ENCODE measurements at places on chromosomes 6 and 20.

GRCh38 chr6:146258206-146258605 is 229.3 kb downstream of the GRM1 start:
- no peak for DNase-seq

GRCh38 chr6:132214716-132215115 is 186.6 kb downstream of the MOXD1 start:
- DNase-seq: no peak

DNA sequence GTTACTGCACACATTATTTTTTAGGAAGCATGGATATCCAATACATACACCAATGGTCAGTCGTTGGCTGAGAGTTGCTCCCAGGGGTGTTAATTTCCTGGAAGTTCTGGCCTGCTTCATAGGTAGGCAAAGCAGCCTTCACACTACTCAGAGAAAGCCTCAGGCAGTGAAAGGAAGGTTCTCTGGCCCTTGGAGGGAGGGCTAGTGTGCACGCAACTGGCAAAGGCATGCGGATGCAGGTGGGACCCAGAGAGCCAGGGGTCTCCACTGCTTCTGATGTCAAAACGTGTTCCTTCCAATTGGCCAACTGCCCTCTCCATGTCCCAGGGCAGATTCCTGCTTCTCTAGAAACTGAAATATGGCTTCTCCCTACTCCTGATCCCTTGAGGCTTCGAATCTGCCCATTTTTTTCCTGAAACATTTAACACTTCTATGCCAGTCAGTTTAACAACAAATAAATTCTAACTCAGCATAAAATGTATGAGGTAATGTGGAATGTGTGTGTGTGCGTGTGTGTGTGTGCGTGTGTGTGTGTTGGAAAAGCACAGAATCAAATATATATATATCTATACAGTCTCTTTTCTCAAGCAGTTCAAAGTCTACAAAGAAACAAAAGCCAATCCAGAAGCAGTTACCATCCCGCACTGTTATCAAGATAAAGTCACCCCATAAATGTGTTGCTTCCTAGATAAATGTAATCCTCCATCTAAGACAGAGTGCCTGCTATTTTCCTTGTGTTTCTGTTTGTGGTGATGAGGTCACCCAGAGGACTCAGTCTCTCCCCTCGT is 94.0 kb upstream of the HIVEP1 start:
- DNase-seq: peak; percentile 12

- DNase-seq: no peak
These were observed 8.5 kb downstream of the RBM24 start for GRCh38 chr6:17289630-17290061.

DNA sequence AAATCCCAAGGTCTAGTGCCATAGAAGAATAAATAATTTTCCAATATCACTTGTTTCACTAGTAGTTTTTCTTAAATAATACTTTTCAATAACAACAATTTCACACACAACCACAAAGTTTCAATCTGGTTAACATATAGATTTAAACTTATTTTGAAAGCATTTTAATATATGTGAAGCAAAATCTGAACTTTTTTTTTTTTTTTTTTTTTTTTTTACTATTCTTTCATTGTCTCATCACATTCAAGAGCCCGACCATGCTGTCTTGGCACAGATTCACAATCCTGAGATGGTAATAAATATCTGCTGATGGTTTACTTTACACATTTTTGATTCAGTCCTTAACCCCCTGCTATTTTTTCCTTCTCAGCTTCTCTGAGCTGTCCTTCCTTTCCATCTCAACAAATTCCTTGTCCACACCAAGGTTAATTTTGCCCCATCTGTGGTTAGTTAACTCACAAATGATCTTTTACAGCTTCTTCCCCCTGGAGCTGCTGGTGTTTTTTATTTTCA is 262.8 kb downstream of the TMEM242 start:
- no peak for DNase-seq

GRCh38 chr6:113923526-113923925 is 47.4 kb downstream of the HDAC2 start:
- no peak for DNase-seq

GRCh38 chr6:89079511-89080234 is 878 bp upstream of the PNRC1 start:
- DNase-seq: peak; percentile 79

GRCh38 chr6:46302816-46303215 is 132.0 kb upstream of the ENPP5 start:
- no peak for DNase-seq

DNA sequence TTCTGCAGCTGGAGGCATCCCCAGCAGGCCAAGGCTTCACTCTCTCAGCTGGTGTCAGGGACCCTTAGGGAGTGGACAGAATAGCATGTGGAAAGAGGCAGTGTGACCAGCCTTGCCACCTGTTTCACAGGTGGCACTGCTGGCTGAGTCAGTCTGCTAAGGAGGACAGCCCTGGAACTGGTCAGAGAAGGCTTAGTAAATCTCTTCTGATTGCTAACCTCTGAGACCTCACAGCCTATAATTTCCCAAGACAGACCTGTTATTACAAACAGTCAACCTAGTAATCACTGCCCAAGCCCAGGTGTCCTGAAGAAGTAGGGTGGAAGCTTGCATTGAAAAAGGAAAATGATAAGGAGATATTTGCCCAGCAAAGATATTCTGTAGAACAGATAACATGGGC is 26.4 kb upstream of the PAQR8 start:
- DNase-seq: no peak

DNA sequence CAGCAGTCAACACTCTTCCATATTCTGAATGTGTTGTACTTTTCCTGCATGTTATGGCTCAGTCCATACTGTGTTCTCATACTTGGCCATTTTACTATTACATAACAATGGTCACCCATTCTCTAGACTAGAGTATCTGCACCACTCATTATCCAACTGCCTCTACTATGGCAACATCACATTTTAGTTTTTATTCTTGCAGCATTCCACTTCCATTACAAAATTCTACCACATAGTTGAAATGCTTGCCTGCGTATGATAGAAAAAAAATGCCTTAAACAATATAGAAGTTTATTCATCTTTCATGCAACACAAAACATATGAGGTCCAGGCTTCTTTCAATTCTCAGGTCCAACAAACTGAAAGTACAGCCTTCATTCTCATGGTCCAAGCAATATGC is 128.0 kb downstream of the TENT5A start:
- DNase-seq: no peak

DNA sequence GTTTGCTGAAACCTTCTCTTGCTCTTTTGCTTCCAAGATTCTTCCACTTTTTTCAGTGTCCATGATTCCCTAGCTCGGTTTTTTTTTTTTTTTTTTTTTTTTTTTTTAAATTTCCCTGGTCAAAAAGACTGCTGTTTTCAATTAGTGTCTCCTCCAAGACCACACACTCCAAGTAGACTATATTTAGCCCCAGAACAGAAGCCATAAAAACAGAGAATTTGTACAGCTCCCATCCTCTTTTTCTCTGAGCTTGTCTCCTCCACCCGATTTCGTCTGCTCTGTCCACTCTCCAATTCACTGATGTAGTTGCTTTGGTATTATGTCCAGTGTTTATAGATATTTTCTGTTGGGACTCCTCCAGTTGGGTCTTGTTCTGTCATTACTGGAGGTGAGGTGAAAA is 37.6 kb downstream of the RSPH3 start:
- DNase-seq: no peak

Data from dermis blood vessel endothelial cell (primary cell).